ENCODE measurements at places on chromosomes 7 and 10. TPM values are rescaled to one million over a fixed set of nuclear protein-coding genes. Genes with fewer than 3 reads are reported as not detected.

- no peaks in the 10 kb centered on the region for H3K36me3 ChIP-seq
- H3K27me3 ChIP-seq, result no peaks in the 10 kb centered on the region
- H3K4me1 ChIP-seq, result no peaks in the 10 kb centered on the region
These were observed 231.6 kb downstream of the GRM8 start for GRCh38 chr7:127021019-127021738.

DNA sequence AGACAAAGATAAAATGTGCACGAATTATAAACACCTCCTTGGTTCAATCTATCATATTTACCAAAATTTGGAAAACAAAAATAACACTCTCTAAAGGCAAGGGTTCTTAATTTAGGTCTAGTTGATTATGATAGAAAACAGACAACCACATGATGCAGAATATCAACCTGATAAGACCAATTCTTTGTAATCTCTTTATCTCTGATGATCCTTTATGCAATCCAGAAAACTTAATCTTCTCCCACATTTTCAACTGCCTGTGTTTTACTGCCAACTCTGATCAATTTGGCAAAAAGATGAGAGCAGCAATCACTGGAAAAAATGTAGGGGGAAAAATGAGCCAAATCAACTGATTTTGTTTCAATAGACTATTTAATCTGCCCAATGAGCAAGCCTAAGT is 148.5 kb downstream of the LRRN3 start:
- no peak overlapping the region for H3K4me3 ChIP-seq
- H3K36me3 ChIP-seq, result no peaks in the 10 kb centered on the region
- no peak for DNase-seq
- H3K27me3 ChIP-seq, result no peaks in the 10 kb centered on the region
- H3K27ac ChIP-seq, result no peak overlapping the region
- no peaks in the 10 kb centered on the region for H3K4me1 ChIP-seq

GRCh38 chr7:5296015-5296610 is 13.4 kb downstream of the SLC29A4 start:
- DNase-seq, result no peak
- no peaks in the 10 kb centered on the region for H3K4me1 ChIP-seq
- no peaks in the 10 kb centered on the region for H3K36me3 ChIP-seq

- no peak for DNase-seq
- H3K27ac ChIP-seq, result no peak overlapping the region
- H3K4me1 ChIP-seq, result no peaks in the 10 kb centered on the region
- no peak overlapping the region for H3K4me3 ChIP-seq
These were observed 174.6 kb downstream of the AUTS2 start for GRCh38 chr7:69772718-69773436.

GRCh38 chr7:140364819-140365218 is 33.5 kb downstream of the SLC37A3 start:
- no peak overlapping the region for H3K4me3 ChIP-seq
- H3K27ac ChIP-seq, result peak overlapping the region; percentile 22
- no peaks in the 10 kb centered on the region for H3K27me3 ChIP-seq

GRCh38 chr10:13658871-13659685 is 72.3 kb downstream of the PRPF18 start:
- H3K27ac ChIP-seq, result no peak overlapping the region
- H3K36me3 ChIP-seq, result no peaks in the 10 kb centered on the region
- H3K4me3 ChIP-seq, result no peak overlapping the region
- H3K4me1 ChIP-seq, result no peaks in the 10 kb centered on the region
- peak; percentile 23 for DNase-seq

- H3K36me3 ChIP-seq, result peaks cover 4% of the 10 kb centered on the region
- H3K4me1 ChIP-seq, result no peaks in the 10 kb centered on the region
- H3K27ac ChIP-seq, result no peak overlapping the region
These were observed 42.4 kb downstream of the ESYT2 start for GRCh38 chr7:158786898-158787297.

- H3K4me3 ChIP-seq, result no peak overlapping the region
- no peaks in the 10 kb centered on the region for H3K36me3 ChIP-seq
- H3K4me1 ChIP-seq, result no peaks in the 10 kb centered on the region
- H3K27me3 ChIP-seq, result no peaks in the 10 kb centered on the region
These were observed 34.3 kb upstream of the WASHC2A start for GRCh38 chr10:50033481-50033880.

GRCh38 chr10:34008656-34009055 is 674.2 kb upstream of the NRP1 start:
- H3K27me3 ChIP-seq, result no peaks in the 10 kb centered on the region
- DNase-seq, result no peak
- H3K4me3 ChIP-seq, result no peak overlapping the region
- H3K36me3 ChIP-seq, result no peaks in the 10 kb centered on the region

DNA sequence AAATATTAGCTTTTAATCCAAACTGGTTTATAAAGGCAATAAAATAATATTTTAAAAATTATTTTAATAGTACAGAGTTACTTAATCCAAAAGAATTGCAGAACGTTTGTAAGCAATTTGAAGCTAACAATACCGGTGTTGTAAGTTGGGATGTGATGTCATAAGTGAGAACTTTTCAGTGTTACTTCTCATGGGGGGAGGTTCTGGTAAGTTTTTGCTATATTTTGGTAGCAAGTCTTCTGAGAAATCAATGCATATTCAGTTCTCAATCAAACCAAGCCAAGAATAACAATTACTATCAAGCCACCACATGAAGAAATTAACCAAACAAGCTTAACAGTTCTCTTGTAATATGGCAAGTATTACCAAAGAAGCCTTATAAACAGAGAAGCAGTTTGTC is 147.1 kb upstream of the ASAH2 start:
- H3K4me3 ChIP-seq, result no peak overlapping the region
- no peaks in the 10 kb centered on the region for H3K36me3 ChIP-seq
- H3K4me1 ChIP-seq, result no peaks in the 10 kb centered on the region
- no peak overlapping the region for H3K27ac ChIP-seq

- H3K4me3 ChIP-seq, result no peak overlapping the region
- no peak overlapping the region for H3K27ac ChIP-seq
- H3K27me3 ChIP-seq, result no peaks in the 10 kb centered on the region
- no peaks in the 10 kb centered on the region for H3K36me3 ChIP-seq
- DNase-seq, result no peak
- H3K4me1 ChIP-seq, result no peaks in the 10 kb centered on the region
These were observed 261.8 kb downstream of the GATA3 start for GRCh38 chr10:8316284-8316683.

GRCh38 chr7:151687523-151688235 is 168.0 kb upstream of the RHEB start:
- H3K36me3 ChIP-seq, result no peaks in the 10 kb centered on the region
- H3K4me1 ChIP-seq, result no peaks in the 10 kb centered on the region
- H3K4me3 ChIP-seq, result no peak overlapping the region
- no peaks in the 10 kb centered on the region for H3K27me3 ChIP-seq
- DNase-seq, result no peak
- no peak overlapping the region for H3K27ac ChIP-seq

Gene IFT22
- total RNA-seq, result 11.3 TPM

Gene ZYX
- total RNA-seq, result 110 TPM

Gene TDRD1
- total RNA-seq, result 0.57 TPM

Gene VCL
- 179 TPM for total RNA-seq

Gene NDUFA5
- 86.0 TPM for total RNA-seq

Gene RNLS
- total RNA-seq, result 13.0 TPM

Gene ABCB4
- 0.35 TPM for total RNA-seq

Gene MRC1
- 19.2 TPM for total RNA-seq

Gene TMEM273
- 5.1 TPM for total RNA-seq

All from colonic mucosa (tissue), 4 donors.